Right ventricle myocardium superior (tissue), 1 donor: ENCODE measurements at places on chromosomes 12 and 14.
A peak's percentile ranks its signal among the peaks of the same experiment; 100 is the strongest.

- DNase-seq = no peak
Observed at GRCh38 chr14:28061006-28061405, 705.6 kb upstream of the FOXG1 start.

- DNase-seq = no peak
Observed at GRCh38 chr12:32423559-32423958, 24.2 kb downstream of the FGD4 start.

DNA sequence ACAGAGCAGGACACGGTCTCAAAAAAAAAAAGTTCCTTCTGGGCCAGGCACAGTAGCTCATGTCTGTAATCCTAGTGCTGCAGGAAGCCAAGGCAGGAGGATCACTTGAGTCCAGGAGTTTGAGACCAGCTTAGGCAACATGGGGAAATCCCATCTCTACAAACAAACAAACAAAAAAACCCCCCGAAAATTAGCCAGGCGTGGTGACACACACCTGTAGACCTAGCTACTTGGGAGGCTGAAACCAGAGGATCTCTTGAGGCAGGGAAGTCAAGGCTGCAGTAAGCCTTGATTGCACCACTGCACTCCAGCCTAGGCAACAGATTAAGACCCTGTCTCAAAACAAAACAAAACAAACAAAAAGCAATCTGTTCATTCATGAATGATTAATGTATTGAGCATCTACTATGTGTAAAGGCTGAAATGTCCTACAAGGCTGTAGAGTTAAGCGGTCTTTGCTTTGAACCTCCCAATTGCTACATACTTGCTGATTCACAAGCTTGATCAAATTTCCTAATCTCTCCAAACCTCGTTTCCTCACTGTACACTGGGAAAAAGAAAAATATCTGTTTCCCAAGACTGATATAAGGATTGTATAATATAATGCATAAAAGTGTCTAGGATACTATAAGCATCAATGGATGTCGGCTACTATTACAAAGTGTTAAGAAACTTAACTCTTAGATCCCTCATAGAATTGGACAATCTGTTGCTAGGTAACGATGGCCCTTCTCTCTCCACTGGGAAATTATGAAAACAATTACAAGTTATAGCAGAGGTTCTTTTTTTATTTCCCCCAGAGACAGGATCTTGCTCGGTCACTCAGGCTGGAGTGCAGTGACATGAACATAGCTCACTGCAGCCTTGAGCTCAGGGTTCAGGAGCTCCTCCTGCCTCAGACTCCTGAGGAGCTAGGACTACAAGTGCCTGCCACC is 7.9 kb upstream of the RILPL2 start:
- DNase-seq = no peak

- DNase-seq = no peak
Observed at GRCh38 chr14:31026077-31026449, at the start of gene STRN3. Gene STRN3 (minus strand): TSS chr14:31026379. CDS start chr14:31026185, 194 bp downstream.

GRCh38 chr12:55729819-55730818 is 1.3 kb upstream of the CD63 start:
- peak; percentile 60 for DNase-seq

GRCh38 chr14:96117101-96117897 is 78.1 kb downstream of the C14orf132 start:
- no peak for DNase-seq

- peak; percentile 44 for DNase-seq
Observed at GRCh38 chr12:75913502-75914351, 117.8 kb downstream of the PHLDA1 start.

GRCh38 chr14:51604073-51604472 is 47.6 kb upstream of the FRMD6 start:
- no peak for DNase-seq

DNA sequence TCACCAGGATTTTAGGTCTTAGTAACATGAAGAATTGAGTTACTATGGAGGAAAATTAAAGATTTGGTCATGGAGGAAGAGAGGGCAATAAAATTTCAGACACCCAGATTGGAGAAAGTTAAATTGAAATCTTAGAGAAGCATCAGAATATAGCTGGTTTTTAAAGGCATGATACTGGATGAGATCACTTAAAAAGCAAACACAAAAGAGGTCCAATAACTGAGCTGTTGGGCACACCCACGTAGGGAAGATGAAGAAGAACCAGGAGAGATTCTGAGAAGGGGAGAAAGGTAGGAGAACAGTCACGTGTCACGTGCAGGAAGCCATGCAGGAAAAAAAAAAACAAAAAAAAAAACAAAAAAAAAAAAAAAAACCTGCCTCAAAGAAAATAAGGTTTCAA is 18.8 kb downstream of the CAPS2 start:
- DNase-seq = no peak

- peak; percentile 59 for DNase-seq
Observed at GRCh38 chr14:69637503-69638031, 26.2 kb downstream of the SUSD6 start.

- DNase-seq = no peak
Observed at GRCh38 chr12:15525441-15525840, 203.1 kb downstream of the PTPRO start.

DNA sequence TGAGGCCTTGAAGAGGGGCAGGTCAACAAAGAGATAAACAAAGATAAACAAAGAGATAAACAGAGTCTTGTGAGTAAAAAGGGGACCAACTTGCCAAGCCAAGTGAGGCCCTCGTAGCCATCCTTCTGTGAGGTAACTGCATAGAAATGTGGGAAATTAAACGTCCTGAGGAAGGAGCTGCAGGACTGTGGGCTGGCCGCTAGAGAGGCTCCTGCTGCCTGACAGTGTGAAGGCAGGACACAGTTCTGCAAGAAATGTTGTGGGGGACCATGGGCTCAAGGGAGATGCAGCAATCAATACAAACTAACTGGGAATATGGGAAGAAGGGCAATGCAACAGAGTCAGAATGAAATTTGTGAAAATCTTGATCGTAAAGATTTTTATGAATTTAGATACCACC is 91.9 kb downstream of the SLC8A3 start:
- no peak for DNase-seq

- no peak for DNase-seq
Observed at GRCh38 chr12:112686373-112686772, 105.2 kb upstream of the RPH3A start.

DNA sequence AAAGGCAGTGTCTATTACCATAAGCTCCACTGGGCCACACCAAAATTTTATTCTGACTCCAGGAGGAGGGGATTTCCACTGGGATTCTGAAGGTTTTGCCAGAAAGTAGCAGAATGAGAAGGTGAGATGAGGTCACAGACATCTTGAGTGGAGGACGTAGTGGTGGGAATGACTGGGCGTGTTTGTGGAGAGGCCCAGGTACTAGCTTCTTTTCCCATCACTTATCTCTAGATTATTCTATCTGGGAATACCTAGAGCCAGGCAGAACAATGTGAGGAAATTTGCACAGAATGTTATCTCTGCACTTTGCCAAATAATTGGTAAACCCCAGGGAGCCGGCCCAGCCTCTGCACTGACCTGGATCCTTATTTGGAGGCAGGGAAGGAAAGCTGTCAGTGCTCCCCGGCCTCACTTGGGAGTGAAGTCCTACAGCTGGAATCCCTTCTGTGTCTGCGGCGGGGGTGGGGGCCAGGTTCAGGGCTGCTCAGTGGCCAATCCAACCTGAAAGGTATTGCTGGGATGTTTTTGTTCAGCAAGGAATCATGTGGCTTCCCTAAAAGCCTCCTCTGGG is 129.4 kb downstream of the C12orf75 start:
- DNase-seq = no peak

DNA sequence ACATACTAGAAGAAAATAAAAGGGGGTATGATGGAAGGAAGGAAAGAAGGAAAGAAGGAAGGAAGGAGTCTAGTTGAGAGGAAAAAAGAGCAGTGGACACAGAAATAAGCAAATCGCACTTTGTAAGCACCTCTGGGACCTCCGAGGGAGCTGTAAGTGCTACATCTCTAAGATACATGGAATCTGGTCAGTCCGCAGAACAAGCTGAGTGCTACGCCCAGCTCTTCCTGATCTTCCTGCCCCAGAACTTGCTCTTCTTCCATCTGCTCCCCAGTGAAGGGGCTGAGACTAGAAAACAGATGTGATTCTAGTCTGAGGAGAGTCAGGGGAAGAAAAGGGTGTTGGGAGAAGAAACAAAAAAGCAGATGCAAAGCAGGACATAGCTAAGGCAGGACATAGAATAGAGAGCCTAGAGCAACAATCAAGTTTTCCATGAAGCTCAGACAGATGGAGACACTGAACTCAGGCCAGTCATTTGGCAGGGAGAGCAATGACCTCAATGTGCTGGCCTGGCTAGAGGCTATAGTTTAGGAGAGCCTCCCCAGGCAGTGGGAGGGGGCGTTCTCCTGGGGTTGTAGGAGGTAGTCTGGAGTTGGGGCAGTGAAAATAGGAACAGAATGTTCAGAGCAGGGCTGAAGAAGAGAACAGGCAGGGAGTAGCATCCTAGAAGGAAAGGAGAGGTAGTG is 1.7 kb upstream of the MFAP5 start:
- peak; percentile 87 for DNase-seq

DNA sequence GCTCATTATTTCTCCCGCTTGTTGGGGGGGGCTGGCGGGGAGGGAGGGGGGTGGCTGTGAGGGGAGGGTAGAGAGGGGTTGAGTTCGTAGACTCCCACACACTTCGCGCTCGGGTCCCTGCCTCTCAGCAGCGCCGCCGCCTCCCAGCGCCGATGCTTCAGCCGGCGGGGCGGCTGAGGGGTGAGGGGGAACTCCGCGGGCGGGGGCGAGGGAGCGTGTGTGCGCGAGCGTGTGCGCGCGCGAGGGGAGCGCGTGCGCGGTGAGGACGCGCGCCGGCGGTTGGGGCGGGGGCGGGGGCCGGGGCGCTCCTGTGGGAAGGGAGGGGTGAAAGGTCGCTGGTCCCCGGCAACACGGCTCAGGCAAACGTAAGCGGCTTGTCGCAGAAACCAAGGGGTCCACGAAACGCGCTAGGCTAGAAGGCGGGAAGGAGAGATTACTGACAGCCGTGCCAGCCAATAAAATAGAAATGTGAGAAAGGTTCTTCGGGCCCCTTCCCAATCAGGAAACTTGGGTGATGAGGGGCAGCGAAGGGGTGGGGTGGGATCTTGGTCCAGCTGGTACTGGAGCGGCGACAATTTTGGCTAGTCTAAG is 343 bp upstream of the NOVA1 start:
- peak; percentile 82 for DNase-seq

- DNase-seq = peak; percentile 82
Observed at GRCh38 chr14:105093038-105093430, 27.8 kb upstream of the GPR132 start.

DNA sequence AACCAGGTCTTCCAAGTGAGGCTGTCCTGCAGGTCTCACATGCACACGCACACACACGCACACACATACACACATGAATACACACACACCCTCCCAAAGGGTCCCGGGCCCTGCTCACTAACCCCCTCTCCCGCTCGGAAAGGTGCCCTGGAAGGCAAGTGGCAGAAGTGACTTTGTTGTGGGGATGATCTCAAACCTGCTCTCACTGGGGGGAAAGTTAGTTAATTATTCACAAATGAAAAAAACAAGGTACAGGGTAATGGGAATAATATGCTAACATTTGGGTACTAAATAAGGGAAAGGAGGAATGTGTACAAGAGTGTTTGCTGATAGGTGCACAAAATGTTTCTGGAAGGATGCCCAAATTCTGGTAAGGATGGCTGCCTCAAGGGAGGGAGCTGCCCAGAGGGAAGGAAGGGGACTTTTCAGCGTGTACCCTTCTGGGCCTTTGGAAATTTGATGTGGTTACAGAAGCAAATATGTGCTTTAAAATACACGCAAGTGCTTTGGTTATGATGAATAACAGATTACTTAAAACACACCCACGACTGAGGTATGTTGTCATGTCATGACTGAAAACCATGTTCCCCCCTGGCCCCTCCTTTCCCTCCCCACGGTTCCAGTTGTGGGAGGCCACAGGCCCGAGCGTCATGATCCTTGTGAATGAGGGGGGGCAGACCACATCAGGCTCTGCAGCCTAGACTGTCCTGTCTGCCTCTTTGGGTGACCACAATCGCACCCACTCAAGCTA is 43.3 kb upstream of the PLEKHG6 start:
- DNase-seq = no peak

DNA sequence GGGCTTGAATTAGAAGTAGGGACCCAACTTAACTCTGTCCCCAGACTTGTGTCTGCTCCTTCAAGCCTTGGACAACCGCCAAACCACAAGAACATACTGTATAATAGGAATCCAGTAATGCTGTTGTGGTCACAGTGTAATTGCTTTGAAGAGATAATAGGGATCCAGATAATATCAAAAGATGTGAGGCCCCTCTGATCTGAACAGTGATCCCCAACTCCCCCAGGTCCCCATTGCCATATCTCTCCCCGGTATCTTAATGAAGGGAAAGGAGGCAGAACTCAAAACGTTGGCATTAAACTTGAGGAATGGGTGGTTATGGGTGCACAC is 8.5 kb upstream of the PLEKHH1 start:
- no peak for DNase-seq

DNA sequence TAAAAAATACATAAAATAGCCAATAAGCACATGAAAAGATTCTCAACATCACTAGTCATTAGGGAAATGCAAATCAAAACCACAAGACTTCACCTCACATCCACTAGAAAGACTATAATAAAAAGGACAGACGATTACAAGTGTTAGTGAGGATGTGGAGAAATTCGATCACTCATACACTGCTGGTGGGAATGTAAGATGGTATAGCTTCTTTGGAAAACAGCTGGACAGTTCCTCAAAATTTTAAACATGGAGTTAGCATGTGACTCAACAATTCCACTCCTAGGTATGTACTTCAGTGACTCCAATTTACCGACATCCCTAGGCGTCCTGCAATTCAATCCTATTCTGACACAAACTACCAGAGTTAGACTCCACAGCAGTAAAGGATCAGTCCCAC is 13.7 kb downstream of the TRIM9 start:
- no peak for DNase-seq

DNA sequence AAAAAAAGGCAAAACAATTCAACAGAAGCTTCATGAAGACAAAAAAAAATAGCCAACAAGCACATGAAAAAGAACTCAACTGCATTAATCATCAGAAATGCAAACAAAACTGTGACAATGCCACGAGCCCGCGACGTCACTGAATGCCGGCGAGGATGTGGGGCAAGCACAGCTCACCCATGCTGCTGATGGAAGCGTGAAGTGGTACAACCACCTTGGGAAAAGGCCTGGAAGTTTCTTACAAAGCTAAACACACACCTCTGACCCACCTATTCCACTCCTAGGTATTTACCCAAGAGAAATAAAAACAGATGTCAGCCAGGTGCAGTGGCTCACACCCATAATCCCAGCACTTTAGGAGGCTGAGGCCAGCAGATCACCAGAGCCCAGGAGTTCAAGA is 10.5 kb downstream of the BTBD6 start:
- no peak for DNase-seq

DNA sequence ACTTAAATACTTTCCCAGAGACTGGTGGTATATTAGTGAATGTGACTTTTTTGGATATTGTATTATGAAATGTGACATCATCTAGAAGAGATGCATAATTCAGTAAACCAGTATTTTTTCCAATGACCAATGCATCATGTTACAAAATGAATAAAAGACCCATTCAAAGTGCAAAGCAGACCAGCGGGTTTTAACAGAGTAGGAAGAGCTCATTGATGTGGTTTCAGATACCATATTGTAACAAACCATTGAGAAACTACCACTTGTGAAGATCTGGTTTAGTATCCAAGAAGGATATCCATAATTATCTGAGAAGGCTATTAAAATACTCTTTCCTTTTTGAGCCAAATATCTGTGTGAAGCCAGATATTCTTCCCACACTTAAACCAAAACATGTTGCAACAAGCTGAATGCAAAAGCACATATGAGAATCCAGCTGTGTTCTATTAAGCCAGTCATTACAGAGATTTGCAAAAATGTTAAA is 47.7 kb downstream of the MVK start:
- no peak for DNase-seq

- no peak for DNase-seq
Observed at GRCh38 chr12:84056-84455, 17.5 kb downstream of the IQSEC3 start.

GRCh38 chr12:119749666-119750065 is 81.7 kb downstream of the PRKAB1 start:
- no peak for DNase-seq
